Small intestine (tissue), 16 donors: ENCODE measurements at places on chromosomes 7 and 10. TPM values are rescaled to one million over a fixed set of nuclear protein-coding genes. Genes with fewer than 3 reads are reported as not detected.

CHN2 gene
- 29.1 TPM for polyA plus RNA-seq

ZNF438 gene
- polyA plus RNA-seq, result 5.8 TPM

ZNF467 gene
- 5.6 TPM for polyA plus RNA-seq

KCNH2 gene
- 5.7 TPM for polyA plus RNA-seq

ITGB8 gene
- polyA plus RNA-seq, result 3.3 TPM

AKR1C2 gene
- polyA plus RNA-seq, result 9.7 TPM

FOXI2 gene
- polyA plus RNA-seq, result not detected

COA1 gene
- 45.7 TPM for polyA plus RNA-seq

TAS2R38 gene
- polyA plus RNA-seq, result 0.21 TPM

GARS1 gene
- 36.5 TPM for polyA plus RNA-seq

UNC5B gene
- polyA plus RNA-seq, result 10.9 TPM

NPC1L1 gene
- 108 TPM for polyA plus RNA-seq

NXPH1 gene
- 0.19 TPM for polyA plus RNA-seq

- no peak for DNase-seq
- H3K4me1 ChIP-seq, result no peaks in the 10 kb centered on the region
- H3K36me3 ChIP-seq, result peaks cover 13% of the 10 kb centered on the region
Observed at GRCh38 chr10:126917975-126918908, 13.0 kb downstream of the DOCK1 start.

- no peak for DNase-seq
- H3K36me3 ChIP-seq, result no peaks in the 10 kb centered on the region
- H3K27me3 ChIP-seq, result no peaks in the 10 kb centered on the region
- no peaks in the 10 kb centered on the region for H3K4me1 ChIP-seq
- no peak overlapping the region for H3K4me3 ChIP-seq
- H3K27ac ChIP-seq, result no peak overlapping the region
Observed at GRCh38 chr7:120733143-120733542, 124.8 kb downstream of the TSPAN12 start.

DNA sequence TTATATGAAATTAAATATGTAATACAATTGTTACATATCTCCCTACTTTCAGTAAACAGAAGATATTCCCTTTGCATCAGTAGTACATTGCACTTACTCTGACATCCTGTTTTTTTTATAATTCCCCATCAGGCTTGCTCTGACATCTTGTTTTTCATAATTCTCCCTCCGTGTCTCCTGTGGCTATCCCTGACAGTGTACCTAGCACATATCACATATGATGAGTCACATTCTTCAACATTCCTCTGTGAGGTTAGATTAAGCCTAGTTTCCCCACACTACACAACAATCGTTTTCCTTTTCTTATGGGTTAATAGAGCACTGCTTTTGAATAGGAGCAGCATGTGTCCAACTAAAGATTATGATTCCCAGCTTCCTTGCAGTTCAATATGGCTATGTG is 250.6 kb upstream of the NPVF start:
- DNase-seq, result no peak
- H3K36me3 ChIP-seq, result no peaks in the 10 kb centered on the region
- H3K27me3 ChIP-seq, result peaks cover 3% of the 10 kb centered on the region
- no peak overlapping the region for H3K27ac ChIP-seq

GRCh38 chr10:14879124-14879927 is 660 bp downstream of the SUV39H2 start:
- DNase-seq, result no peak
- H3K27ac ChIP-seq, result peak overlapping the region; percentile 99
- H3K4me1 ChIP-seq, result no peaks in the 10 kb centered on the region
- no peaks in the 10 kb centered on the region for H3K27me3 ChIP-seq
- no peaks in the 10 kb centered on the region for H3K36me3 ChIP-seq

GRCh38 chr7:14754631-14755030 is 147.9 kb downstream of the DGKB start:
- no peak overlapping the region for H3K4me3 ChIP-seq
- H3K4me1 ChIP-seq, result no peaks in the 10 kb centered on the region
- H3K27me3 ChIP-seq, result no peaks in the 10 kb centered on the region
- H3K27ac ChIP-seq, result no peak overlapping the region
- DNase-seq, result no peak

GRCh38 chr7:70773406-70773805 is 358.5 kb upstream of the GALNT17 start:
- peaks cover 5% of the 10 kb centered on the region for H3K36me3 ChIP-seq
- no peaks in the 10 kb centered on the region for H3K27me3 ChIP-seq
- H3K4me3 ChIP-seq, result no peak overlapping the region
- DNase-seq, result no peak
- no peak overlapping the region for H3K27ac ChIP-seq

- no peak overlapping the region for H3K4me3 ChIP-seq
- peak; percentile 57 for DNase-seq
- H3K27me3 ChIP-seq, result no peaks in the 10 kb centered on the region
- no peaks in the 10 kb centered on the region for H3K4me1 ChIP-seq
Observed at GRCh38 chr7:115679976-115680375, 350.6 kb downstream of the TFEC start.

- H3K4me3 ChIP-seq, result no peak overlapping the region
- no peaks in the 10 kb centered on the region for H3K27me3 ChIP-seq
- DNase-seq, result no peak
- H3K4me1 ChIP-seq, result peaks cover 3% of the 10 kb centered on the region
- H3K27ac ChIP-seq, result peak overlapping the region; percentile 88
- H3K36me3 ChIP-seq, result no peaks in the 10 kb centered on the region
Observed at GRCh38 chr7:47538846-47539311, 43.0 kb downstream of the TNS3 start.

DNA sequence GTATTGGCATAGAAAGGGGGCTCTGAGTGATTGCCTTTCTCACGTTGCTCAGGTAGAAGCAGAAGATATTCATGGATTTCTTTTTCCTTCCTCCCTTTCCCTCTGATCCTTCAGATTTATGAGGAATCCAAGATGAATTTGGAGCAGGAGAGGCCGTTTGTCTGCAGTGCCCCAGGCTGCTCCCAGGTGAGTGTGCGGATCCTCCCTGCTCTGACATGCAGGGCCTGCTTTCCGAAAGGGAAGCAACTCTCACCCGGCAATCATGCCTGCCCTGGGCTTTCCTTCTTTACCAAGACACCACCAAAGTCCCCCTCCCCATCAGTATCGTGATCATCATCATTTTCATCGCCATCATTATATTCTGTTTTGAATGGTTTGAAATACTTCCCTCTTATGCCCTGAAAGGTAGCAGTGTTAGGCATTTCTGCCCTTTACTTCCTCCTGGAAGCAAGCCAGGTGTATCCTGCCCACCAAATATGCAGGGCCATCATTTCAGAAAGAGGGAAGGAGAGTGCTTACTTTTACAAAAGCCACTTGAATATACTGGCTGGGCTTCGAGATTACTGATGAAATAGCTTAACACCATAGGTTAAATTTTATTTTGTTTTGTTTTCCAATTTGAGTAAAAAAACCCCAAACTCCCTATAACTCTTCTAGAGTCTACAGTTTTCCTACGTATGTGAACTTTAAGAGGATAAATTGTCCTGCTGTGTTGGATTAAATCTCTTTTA is 75.9 kb downstream of the CREB5 start:
- no peaks in the 10 kb centered on the region for H3K36me3 ChIP-seq
- no peak overlapping the region for H3K27ac ChIP-seq
- no peak for DNase-seq
- no peak overlapping the region for H3K4me3 ChIP-seq
- H3K4me1 ChIP-seq, result no peaks in the 10 kb centered on the region
- H3K27me3 ChIP-seq, result no peaks in the 10 kb centered on the region

- no peak overlapping the region for H3K4me3 ChIP-seq
- H3K27ac ChIP-seq, result no peak overlapping the region
- H3K36me3 ChIP-seq, result no peaks in the 10 kb centered on the region
- H3K27me3 ChIP-seq, result no peaks in the 10 kb centered on the region
- DNase-seq, result no peak
Observed at GRCh38 chr7:77464589-77464988, 48.4 kb upstream of the GSAP start.

DNA sequence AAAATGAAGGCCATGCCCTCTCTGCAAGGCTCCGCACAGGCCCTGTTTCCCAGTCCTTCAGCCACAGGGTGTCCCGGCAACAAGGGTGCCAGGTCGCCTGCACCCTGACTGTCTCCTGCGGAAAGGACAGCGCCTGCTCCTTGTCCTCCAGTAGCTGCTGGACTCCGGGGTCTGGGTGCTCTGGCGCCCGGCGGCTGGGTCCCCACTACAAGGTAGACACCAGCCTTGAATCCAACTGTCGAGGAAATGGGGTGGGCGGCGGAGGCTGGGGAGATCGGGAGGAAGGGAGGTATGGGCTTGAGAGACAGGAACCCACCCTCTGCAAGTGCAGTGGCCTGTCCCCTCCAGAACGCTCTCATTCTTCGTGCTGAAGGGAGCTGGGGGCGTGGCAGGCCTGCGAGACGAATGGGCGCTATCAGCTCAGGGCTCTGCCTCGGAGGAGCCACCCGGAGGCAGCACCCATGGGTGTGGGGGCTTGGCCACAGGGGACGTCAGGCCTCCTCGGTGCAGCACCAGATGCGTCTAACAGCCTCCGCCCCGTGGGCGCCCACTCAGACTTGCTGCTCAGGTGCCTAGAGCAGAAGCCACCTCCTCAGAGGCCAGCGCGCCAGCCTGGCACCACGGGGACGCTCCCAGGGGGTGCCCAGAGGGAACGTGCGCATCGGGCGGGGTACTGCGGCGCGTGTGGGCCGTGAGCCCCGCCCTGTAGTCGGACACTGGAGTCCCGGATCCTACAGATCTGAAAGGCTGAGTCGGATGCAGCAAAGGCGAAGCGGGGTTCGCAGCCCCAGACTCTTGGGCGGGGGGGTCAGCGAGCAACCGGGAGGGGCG is 15.6 kb downstream of the ADAM8 start:
- H3K36me3 ChIP-seq, result no peaks in the 10 kb centered on the region
- no peaks in the 10 kb centered on the region for H3K27me3 ChIP-seq
- H3K4me3 ChIP-seq, result peak overlapping the region; percentile 59
- peak overlapping the region; percentile 68 for H3K27ac ChIP-seq

GRCh38 chr10:35377050-35377728 is 40.9 kb downstream of the CCNY start:
- no peaks in the 10 kb centered on the region for H3K27me3 ChIP-seq
- peaks cover 10% of the 10 kb centered on the region for H3K4me1 ChIP-seq
- H3K27ac ChIP-seq, result no peak overlapping the region
- H3K36me3 ChIP-seq, result no peaks in the 10 kb centered on the region
- no peak for DNase-seq

DNA sequence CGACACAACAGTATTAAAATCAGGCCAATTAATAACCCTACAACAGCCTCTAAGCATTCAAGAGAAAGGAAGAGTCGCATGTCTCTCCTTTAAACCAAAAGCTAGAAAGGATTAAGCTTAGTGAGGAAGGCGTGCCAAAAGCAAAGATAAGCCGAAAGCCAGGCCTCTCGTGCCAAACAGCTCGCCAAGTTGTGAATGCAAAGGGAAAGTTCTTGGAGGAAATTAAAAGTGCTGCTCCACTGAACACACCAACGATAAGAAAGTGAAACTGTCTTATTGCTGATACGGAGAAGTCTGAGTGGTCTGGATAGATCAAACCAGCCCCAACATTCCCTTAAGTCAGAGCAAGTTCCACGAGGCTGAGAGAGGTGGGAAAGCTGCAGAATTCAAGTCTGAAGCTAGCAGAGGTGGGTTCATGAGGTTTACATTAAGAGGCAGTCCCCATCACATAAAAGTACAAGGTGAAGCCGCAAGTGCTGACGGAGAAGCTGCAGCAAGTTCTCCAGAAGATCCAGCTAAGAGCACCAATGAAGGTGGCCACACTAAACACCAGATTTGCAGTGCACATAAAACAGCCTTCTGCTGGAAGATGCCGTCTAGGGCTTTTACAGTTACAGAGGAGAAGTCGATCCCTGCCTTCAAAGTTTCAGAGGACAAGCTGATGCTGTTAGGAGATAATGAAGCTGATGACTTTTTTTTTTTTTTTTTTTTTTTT is 194.8 kb downstream of the MAD1L1 start:
- peak overlapping the region; percentile 66 for H3K27ac ChIP-seq
- no peak overlapping the region for H3K4me3 ChIP-seq
- no peaks in the 10 kb centered on the region for H3K4me1 ChIP-seq
- H3K27me3 ChIP-seq, result no peaks in the 10 kb centered on the region
- peak; percentile 12 for DNase-seq

DNA sequence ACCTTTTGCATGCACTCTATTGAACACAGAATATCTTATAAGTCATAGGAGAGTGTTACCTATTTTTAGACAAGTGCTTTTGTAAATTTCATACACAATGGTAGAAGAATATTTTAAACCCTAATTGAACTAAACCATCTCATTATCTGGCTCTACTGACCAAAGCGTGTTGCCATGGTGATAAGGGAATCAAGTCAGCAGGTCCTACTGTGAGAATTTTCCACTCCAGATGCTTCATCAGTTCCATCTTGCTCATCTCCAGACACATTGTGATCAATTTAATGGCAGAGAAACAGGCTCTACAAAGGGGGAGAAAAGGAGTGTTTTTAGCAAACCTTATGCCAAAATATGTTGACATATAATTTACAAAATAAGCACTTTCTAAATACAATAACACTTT is 621.9 kb upstream of the GHITM start:
- no peaks in the 10 kb centered on the region for H3K36me3 ChIP-seq
- no peak for DNase-seq
- no peak overlapping the region for H3K4me3 ChIP-seq
- no peaks in the 10 kb centered on the region for H3K4me1 ChIP-seq
- H3K27me3 ChIP-seq, result no peaks in the 10 kb centered on the region
- H3K27ac ChIP-seq, result no peak overlapping the region

DNA sequence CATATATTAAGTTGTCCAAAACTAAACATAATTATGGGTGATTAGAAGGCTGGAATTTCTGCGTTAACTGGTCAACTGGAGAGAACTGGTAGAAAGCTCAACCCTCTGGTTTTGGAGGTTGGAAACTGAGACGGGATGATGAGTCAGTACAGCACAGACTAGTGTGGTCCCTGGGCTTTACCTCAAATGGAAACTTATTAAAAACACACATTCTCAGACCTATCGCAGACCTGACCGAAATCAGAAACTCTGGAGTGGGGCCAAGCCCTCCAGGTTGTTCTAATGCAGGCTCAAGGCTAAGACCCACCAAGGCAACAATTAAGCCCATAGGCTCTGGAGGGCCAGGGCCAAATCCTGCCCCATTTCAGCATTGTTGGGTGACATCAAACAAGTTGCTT is 136.9 kb downstream of the KCNMA1 start:
- DNase-seq, result no peak
- no peaks in the 10 kb centered on the region for H3K36me3 ChIP-seq
- no peak overlapping the region for H3K27ac ChIP-seq

DNA sequence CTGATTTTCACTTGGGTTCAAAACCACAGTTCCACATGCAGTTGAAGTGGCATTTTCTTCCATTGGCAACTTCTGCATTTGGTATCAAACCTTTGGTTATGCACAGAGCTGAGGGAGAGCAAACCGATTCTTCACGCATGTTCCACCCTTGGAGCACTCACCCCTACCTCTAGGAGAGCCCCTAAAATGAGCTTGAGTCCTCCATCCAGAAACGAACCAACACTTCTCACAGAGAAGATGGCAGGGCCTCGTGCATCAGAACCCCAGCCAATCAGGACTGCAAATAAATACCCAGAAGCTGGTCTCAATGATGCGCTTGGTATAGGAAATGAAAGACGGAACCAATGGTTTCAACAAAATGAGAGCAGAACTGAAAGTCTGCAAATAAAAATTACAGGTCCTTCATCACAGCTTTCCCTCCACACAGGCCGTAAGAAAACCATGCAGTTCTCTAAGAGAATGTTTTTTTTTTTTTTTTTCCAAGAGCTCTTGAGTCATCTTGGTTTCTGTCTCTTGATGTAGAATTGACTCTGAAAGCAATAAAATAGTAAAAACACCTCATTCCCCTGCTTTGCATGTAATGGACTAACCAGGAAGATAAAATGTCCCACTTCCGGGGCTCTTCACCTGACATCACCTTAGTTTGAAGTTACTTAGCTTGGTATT is 23.9 kb downstream of the KLF6 start:
- H3K27ac ChIP-seq, result peak overlapping the region; percentile 35
- H3K4me1 ChIP-seq, result peaks cover 5% of the 10 kb centered on the region
- no peaks in the 10 kb centered on the region for H3K27me3 ChIP-seq
- H3K36me3 ChIP-seq, result no peaks in the 10 kb centered on the region
- no peak overlapping the region for H3K4me3 ChIP-seq
